8988T (cell line): ENCODE measurements at places on chromosomes 3 and 15.

DNA sequence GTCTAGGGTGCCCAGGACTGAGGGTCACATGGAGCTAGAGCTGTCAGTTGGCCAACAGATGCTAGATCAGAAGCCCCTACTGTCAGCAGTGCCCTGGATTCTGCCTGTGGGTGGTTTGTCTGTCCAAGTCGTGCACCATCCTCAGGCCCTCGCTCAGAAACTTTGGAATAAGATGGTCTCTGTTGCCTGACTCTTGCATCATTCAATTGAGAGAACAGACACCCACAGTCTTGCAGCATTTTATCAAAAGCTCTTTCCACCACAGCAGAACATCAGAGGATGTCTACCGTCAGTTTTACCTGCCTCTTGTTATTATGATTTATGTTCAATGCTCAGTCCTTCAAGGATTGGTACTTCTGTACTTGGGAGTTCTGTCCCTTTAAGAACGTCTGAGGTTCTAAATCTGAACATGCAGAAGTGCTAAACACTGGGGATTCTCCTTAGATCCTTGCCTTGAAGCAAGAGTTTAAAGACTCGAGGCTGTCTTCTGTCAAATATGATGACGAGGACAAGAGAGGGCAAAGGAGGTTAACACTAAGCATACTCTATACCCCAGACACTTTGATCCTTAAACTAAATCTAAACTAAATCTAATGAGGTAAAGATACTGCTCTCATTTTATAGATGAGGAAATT lies 4.8 kb downstream of the AQP9 start:
- DNase-seq: no peak

DNA sequence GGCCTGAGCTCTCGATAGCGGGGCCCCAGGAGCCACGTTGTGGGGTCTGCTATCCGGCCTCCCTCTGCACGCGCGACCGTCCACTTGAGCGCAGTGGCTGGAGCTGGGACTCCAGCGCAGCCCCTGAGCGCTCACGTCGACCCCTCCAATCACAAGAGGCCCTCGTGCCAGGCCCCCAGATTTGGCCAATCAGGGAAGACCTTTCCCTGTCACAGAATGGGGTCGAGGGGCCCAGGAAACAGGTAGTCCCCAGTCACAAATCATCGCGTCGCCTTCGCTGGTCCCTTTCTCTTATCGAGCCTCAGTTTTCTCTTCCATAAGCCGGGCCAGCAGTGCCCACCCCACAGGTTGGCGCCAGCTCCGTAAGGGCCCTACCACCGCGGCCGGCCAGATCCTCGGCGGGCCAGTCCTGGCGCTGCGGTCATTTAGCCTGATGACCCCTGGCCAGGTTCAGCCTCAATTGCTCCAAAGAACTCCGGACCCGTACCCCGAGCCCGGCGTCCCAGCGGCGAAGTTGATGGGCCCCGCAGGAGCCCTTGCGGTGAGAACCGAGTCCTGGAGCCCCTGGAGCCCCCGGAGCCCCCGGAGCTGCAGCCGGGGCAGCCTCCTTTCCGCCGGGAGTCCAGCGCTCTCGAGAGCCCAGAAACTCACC lies 435 bp downstream of the ALDH1L1 start:
- no peak for DNase-seq

DNA sequence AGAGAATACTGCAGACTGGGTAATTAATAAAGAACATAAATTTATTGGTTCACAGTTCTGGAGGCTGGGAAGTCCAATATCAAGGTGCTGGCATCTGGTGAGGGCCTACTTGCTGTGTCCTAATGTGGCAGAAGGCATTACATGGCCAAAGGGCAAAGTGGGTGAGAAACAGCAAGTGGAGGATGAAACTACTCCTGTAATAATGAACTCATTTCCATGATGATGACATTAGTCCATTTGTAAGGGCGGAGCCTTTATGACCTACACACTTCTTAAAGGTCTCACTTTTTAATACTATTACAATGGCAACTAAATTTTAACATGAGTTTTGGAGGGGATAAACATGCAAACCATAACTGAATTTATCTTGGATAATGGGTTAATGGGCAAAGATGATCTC lies 139.6 kb upstream of the SGO1 start:
- DNase-seq: no peak

GRCh38 chr3:152902141-152902669 lies 67.3 kb downstream of the P2RY1 start:
- no peak for DNase-seq

GRCh38 chr15:101497484-101498034 lies 8.1 kb upstream of the PCSK6 start:
- no peak for DNase-seq

DNA sequence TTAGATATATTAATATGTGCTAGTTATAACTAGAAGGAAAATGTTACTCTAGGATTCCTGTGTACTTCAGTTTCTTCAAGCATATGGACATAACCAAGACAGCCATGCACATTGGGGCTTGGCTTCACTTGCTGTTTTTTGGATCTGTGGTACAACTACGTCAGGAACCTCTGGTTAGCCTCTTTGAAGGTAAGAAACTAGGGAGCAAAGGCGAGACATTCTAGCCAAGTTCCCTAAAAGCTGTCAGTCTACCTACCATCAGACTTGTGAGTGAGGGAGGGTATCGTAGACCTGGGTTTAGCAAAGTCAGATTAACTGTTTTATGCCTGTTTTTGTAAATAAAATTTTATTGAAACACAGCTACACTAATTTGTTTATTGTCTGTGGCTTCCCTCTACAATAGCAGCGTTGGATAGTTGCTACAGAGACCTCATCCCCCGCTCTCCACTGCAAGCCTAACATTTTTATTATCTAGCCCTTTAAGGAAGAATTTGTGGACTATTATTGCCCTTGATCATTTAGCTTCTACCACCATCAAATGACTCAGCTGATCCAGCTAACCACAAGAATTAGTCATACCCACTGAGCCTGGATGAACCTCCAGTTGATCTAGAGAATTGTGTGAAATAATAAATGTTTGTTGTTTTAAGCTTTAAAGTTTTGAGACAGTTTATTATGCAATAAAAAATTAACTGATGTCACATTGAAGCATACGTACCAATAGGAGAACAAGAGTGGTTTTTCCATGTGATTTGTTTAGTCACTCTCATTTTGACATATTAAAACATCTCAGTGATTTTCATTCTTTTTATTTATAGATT lies 58.1 kb downstream of the RSRC1 start:
- DNase-seq: no peak

DNA sequence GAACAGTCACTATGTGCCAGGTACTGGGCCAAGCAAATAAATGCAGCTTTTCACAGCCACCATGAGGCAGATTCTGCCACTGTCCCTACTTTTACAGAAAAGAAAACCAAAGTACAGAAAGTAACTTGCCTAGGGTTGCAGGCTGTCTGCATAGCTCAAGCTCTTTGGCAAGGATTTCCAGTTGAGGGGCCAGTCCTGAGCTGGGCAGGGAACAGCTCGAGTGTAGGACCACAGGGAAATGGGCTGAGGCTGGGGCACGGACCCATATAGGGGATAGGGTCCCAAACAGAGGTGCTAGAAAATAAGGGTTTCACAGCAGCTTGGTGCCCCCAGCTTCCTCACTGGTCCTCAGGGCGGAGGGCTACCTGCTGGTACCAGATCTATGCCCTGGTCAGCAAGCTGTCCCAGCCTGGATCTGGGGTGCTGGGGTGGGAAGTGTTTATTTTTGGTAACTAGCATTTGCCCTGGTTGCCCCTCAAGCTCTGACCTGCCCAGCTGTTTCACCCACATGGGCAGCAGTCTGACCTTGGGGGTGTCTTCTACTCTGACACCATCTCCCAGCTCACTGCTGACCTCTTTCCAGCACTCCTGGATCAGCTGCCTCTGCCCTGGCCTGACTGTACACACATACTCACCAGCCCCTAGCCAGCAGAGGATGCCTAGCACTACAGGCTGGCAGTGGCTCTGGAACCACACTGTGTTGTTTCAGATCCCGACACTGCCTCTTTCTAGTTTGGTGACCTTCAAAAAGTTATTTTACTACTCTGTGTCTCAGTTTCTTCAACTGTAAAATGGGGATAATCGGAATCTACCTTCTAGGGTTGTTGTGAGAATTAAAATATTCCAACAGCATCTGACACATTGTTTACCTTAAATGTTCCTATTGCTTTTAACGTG lies 16.2 kb downstream of the MRAS start:
- DNase-seq: no peak

DNA sequence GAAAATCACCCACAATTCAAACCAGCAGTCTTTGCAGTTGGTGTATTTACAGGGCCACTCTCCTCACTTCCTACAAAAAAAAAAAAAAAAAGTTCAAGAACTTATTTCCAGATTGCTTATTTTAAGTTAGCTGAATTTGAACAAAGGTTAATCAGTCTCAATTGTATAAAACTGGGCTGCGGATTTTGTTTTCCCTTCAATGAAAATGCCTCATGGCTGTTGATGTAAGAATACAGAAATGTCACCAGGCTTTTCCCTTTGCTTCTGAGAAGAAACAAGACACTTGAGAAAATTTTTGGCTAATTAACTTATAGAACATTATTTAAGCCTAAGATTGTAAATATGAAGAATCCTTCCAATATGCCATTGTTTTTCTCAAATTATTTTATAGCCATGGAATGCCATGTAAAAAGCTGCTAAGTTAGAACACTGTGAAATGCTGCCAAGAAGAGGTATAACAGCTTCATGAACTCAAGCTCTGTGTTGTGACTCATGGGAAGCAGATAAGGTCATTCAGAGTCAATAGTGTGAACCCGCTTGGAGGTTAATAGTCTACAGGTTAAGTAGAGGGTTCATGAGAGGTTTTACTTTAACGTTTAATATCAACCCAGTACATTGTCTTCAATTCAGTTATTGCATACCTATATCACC lies 84.3 kb upstream of the ABI3BP start:
- no peak for DNase-seq

DNA sequence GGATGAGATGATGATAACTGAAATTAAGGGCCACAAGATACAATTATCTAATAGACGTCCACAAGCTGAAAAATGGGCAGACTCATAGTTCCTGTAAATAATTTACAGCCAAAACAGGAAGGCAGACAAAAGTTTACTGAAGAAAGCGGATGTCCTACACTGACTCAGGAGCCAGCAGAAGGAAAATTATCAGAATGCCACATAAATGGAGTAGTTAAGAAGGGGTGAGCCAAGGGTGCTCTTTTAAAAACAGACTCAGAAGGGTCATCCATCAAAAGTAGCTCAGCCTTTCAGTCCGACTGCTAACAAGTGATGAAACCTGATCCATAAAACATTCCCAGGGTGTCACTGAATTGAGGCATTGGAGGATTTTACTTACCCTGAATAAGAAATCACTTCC lies 39.8 kb downstream of the TUSC7 start:
- no peak for DNase-seq

DNA sequence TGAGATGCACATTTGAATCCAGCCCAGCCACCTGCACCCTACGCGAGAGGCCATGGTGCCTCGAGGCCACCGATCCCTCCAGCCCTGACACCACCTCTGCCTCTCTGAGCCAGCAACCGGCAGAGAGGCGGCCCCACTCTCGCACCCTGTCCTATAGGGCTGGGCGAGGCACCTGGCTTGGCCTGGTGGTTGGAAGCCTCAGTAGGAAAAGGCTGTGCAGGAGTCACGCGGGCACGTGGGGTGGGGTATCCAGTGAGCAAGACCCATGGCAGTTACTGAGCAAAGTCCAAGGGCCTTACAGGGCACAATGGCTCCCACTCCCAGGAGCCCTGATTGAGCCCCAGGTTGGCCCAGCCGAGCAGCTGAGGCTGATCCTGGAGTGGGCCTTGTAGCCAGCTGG lies 12.4 kb upstream of the DUSP7 start:
- DNase-seq: no peak

DNA sequence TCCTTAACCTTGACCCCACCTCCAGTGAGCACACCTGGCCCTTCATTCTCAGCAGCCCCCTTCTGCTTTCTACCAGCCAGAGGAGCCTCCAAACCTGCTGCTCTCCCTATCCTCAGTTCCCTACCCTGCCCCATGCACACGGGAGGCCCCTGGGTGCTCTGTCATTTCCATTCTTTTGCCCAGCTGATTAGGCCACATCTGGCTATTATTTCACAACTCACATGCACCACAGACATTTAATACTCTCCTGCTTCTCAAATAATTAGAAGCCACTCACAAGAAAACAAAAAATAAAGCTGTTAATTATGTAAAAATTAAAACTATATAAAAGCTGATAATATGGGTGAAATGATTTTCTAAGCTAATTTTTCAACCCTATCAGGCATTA lies 50.7 kb downstream of the MYLK start:
- DNase-seq: no peak

GRCh38 chr3:75059120-75059519 lies 444.7 kb upstream of the CNTN3 start:
- DNase-seq: no peak

DNA sequence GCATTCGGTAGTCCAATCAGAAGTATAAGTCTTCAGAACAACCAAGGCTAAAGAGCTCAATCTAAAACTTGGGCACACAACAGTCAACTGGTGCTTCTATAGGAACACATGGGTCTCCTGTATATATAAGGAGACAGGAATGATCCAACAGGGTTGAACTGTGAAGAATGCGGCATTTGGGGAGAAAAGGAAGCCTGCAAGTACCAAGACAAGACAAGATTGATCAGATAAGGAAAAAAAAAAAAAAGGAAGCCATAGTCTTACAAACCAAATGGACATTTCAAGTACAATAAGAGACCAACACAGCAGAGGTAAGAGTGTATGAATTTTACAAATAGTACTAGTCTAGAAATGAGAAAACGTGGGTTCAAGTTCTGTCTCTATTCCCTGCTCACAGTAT lies 6.5 kb downstream of the CPEB1 start:
- DNase-seq: no peak

GRCh38 chr3:284322-284721 lies 87.8 kb downstream of the CHL1 start:
- no peak for DNase-seq

GRCh38 chr3:15063238-15063637 lies 1.9 kb downstream of the MRPS25 start:
- no peak for DNase-seq

DNA sequence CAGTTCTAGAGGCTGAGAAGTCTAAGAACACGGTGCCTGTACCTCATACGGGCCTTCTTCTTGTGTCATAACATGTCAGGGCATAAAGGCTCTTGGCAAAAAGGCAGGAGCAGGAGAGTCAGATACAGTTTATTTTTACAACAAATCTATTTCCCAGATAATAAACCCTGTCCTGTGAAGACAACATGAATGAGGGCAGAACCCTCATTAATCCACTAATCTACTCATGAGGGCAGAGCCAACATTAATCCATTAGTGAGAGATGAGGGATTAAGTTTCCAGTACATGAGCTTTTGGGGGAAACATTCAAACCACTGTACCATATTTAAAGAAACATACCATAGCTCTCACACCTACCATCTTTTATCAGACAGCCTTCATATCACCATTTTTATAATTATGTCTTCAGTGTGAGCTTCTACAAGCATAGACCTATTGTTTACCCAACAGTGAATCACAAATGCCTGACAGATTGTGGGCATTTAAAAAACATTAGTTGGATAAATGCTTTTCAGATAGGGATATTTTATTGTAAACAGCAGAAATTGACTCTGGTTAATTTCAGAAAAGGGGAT lies 645.8 kb downstream of the GRM7 start:
- DNase-seq: no peak

- DNase-seq: no peak
Observed at GRCh38 chr15:66846811-66847210, 144.8 kb downstream of the SMAD6 start.

GRCh38 chr3:36365829-36366228 lies 14.5 kb upstream of the STAC start:
- DNase-seq: no peak

GRCh38 chr3:134600206-134600605 lies 50.6 kb downstream of the KY start:
- no peak for DNase-seq

GRCh38 chr15:55897560-55898336 lies 95.7 kb downstream of the NEDD4 start:
- DNase-seq: peak; percentile 13

GRCh38 chr3:105806359-105806758 lies 62.5 kb downstream of the CBLB start:
- DNase-seq: no peak
